Caco-2 (cell line): ENCODE measurements at places on chromosomes 12 and 14.

DNA sequence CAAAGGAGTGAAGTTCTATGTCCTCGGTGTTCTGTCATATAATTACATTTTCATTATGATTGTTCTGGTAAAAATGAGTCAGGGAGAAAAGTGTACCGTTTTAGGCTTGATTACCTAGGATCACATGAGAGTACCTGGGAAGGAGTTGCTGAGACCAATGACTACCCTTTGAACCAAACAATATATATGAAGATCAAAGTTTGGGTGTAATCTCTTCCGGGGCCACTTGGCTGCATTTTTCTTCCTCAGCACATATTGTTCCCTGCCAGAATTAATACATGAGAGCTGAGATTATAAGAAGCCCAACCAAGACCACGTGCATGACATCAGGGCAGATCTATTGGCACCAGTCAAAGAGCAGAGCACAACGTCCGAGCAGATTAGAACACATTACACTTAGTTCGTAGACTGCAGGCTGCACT lies 41.1 kb upstream of the DHRS7 start:
- no peaks in the 10 kb centered on the region; the same call in 1 of the 2 replicates for H3K27me3 ChIP-seq
- H3K27ac ChIP-seq: no peak overlapping the region
- no peak overlapping the region for H3K4me3 ChIP-seq
- H3K36me3 ChIP-seq: no peaks in the 10 kb centered on the region
- H3K4me1 ChIP-seq: no peaks in the 10 kb centered on the region
- no peak for DNase-seq

GRCh38 chr12:120175537-120175936 lies 19.0 kb downstream of the GCN1 start:
- no peak overlapping the region for H3K4me3 ChIP-seq
- H3K27ac ChIP-seq: no peak overlapping the region
- peaks cover 6% of the 10 kb centered on the region for H3K36me3 ChIP-seq
- no peak for DNase-seq
- H3K4me1 ChIP-seq: peaks cover 16% of the 10 kb centered on the region

DNA sequence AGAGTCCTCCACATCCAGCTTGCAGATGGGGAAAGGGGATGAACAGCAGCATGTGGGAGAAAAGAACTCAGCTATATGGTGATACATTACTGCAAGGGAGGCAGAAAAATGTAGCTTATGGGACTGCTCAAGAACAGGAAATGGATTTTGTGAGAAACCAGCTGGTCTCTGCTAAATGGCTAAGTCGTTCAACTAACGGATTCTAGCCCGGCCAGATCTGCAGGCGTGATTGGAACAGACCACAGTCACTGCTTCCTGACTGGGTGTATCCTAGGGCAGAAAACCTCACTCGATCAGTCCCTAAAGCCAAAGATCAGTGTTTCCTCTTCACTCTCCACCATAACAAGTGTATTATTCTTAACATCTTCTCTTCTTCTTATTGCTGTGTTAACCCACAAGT lies 8.1 kb upstream of the PTGDR start:
- no peaks in the 10 kb centered on the region for H3K4me1 ChIP-seq
- no peaks in the 10 kb centered on the region for H3K36me3 ChIP-seq
- no peak overlapping the region for H3K27ac ChIP-seq
- no peak overlapping the region for H3K4me3 ChIP-seq
- no peak for DNase-seq

DNA sequence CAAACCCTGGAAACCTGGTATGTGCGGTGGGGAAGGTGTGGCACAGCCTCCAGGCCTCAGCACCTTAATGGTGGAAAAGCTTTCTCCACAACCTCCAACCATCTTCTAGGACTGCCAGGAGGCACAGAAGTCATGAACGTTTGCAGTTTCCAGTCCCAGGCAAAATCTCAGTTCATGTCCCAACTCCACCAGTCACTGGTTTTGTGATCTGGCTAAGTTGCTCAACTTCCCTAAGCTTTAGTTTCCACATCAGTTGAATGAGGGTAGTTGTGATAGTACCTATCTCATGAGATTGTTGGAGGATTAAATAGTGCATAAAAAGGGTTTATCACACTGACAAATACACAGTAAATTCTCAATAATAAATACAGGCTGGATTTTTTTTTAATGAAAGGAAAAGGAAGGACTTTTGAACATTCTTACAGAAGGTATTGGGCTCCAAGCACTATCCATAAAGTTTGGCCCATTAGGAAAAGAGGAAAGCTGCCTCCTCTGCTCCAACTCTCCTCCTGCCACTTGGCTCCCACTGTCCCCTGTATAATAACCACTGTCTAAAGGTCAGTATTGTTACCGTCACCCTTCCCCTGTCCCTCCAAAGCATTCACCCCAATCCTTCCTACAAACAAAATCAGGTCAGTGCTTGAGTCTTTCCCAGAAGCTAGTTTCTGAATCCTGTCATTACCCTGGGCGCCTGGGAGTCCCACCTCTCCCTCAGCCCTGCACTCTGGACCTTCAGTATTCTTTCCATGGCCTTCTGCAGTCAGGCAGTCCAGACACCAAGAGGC lies 6.3 kb downstream of the PCK2 start:
- H3K36me3 ChIP-seq: peaks cover 3% of the 10 kb centered on the region
- H3K4me1 ChIP-seq: peaks cover 5% of the 10 kb centered on the region; the same call in 1 of the 2 replicates
- no peak overlapping the region for H3K4me3 ChIP-seq
- DNase-seq: no peak
- no peaks in the 10 kb centered on the region for H3K27me3 ChIP-seq

DNA sequence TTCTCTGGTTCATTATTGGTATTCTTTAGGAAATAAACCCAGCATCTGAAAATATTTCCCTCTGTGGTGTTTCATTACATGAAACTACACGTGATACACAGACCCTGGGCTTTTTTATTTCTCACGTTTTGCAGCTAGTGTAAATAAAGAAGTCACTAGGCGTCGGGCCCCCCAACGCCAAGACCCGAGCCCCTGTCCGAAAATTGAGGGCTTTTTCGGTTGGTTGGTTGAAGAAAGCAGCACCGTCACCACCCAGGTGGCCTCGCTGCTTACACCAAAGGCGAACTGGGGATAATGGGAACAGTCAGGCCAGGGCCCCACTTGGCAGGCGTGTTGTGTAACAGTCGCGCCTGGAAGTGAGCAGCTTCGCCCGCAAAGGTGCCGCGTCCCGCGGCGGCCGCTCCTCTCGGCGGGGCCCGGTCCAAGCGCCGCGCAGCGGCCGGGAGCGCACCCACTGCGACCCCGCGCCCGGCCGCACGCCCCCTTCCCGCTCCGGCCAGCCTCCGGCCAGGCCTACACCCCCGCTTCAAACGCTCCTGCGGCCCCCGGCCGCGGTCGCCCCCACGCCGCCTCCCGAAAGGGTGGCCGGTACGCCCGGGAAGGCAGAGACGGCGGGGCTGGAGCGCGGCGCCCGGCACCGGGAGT lies 1.2 kb downstream of the DUSP16 start:
- H3K4me1 ChIP-seq: peaks cover 33% of the 10 kb centered on the region
- H3K36me3 ChIP-seq: no peaks in the 10 kb centered on the region; the same call in 1 of the 2 replicates
- H3K27me3 ChIP-seq: no peaks in the 10 kb centered on the region
- peak overlapping the region; percentile 78 for H3K4me3 ChIP-seq

GRCh38 chr12:78725951-78726580 lies 138.5 kb upstream of the SYT1 start:
- no peak overlapping the region for H3K4me3 ChIP-seq
- H3K27me3 ChIP-seq: no peaks in the 10 kb centered on the region
- peaks cover 16% of the 10 kb centered on the region for H3K4me1 ChIP-seq
- H3K36me3 ChIP-seq: no peaks in the 10 kb centered on the region
- DNase-seq: peak; percentile 2

- no peak for DNase-seq
- peaks cover 6% of the 10 kb centered on the region for H3K4me1 ChIP-seq
- H3K27me3 ChIP-seq: no peaks in the 10 kb centered on the region
- H3K27ac ChIP-seq: no peak overlapping the region
Observed at GRCh38 chr14:102103062-102103695, 16.3 kb upstream of the HSP90AA1 start.

DNA sequence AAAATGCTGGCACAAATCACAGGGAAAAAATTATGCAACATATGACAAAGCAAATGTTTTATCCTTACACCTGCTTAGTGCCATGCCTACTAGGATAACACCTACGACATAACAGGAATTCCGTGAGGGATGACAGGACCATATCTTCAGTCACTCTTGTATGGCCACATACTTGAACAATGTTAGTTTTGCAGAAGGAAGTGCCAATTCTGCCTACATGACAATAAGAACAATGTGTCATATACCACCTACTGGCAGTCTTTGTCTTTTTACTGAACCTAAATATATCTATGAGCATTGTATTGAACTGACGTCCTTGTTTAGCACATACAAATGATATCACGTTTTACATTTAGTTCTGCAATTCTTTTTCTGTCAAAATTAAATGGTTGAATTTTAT lies 234.0 kb downstream of the ADAMTS20 start:
- no peak for DNase-seq
- no peak overlapping the region for H3K4me3 ChIP-seq
- H3K27me3 ChIP-seq: no peaks in the 10 kb centered on the region
- no peak overlapping the region for H3K27ac ChIP-seq

DNA sequence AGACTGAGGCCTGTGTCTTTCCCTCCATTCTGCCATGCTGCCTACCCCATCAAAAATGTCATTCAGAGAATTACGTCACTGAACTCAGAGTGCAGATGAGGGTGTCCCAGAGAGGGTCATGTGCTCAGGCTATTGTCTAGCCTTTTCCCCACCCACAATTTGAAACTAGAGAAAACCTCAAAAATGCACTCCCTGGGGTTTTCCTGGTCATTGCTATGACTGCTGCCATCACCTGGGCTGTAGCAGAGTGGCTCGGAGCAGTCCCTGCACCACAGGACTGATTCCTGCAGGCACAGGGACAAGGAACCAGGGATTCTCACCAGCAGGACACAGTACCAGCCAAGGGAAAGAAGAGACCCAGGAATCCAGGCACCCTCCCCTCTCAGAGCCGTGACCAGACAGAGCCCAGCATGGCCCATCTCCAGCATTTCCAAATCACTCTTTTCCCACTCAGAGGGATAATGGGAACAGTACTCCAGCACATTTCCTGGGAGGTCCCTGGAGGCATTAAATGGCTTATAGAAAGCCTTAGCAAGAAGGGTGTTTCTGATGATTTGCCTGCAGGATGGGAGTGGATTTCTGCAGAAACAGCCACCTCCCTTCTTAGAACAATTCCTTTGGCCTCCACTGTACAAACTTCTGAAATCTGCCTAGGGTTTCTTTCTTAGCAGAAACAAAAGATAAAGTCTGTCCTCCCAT lies 45.9 kb downstream of the VWF start:
- no peaks in the 10 kb centered on the region for H3K27me3 ChIP-seq
- peaks cover 12% of the 10 kb centered on the region for H3K4me1 ChIP-seq
- no peaks in the 10 kb centered on the region for H3K36me3 ChIP-seq

GRCh38 chr14:52871606-52872005 lies 79.2 kb downstream of the FERMT2 start:
- H3K36me3 ChIP-seq: no peaks in the 10 kb centered on the region
- no peaks in the 10 kb centered on the region for H3K4me1 ChIP-seq
- no peak overlapping the region for H3K27ac ChIP-seq
- no peak overlapping the region for H3K4me3 ChIP-seq

DNA sequence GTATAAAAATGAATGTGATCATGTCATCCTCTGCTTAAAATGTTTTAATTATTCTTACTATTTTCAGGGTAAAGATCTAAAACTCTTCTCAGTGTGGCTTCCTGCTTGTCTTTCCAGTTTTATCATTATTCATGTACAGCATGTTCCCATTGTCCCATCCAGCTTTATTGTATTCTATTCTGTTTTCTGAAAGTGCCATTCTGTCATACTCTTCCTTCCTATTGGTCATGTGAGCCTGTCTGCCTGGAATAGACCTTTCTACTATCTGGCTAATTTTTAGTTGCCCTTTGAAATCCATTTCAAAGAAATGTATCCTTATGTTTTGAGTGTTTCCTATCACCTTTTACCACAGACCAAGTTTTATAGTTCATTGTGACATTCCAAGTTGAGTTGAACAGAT lies 34.9 kb downstream of the PALS1 start:
- no peaks in the 10 kb centered on the region for H3K27me3 ChIP-seq
- no peak overlapping the region for H3K4me3 ChIP-seq
- peaks cover 23% of the 10 kb centered on the region for H3K4me1 ChIP-seq
- no peak overlapping the region for H3K27ac ChIP-seq
- DNase-seq: no peak
- peaks cover 2% of the 10 kb centered on the region for H3K36me3 ChIP-seq

DNA sequence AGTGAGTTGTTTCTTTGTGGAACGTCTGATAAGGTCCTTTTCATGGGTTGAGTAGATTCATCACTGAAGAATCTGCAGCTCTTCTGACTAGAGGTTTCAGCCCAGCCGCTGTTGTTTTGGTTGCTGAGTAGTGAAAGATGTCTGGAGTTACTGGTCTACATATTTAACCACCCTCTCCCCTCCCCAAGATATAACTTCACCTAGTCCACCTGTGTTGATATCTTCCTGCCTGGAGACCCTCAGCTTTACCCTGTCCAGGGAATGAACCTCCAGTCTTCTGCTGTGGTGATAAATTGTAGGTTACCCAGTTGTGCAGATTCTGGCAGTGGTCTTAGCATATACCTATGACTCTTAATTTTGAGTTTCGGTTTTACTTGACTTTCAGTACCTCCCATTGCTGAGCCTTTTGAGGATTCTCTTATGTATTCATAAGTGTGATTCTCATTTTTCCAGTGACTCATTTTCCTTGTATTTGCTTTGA lies 62.9 kb downstream of the CCDC91 start:
- DNase-seq: no peak
- no peaks in the 10 kb centered on the region for H3K4me1 ChIP-seq
- no peaks in the 10 kb centered on the region for H3K36me3 ChIP-seq
- no peaks in the 10 kb centered on the region for H3K27me3 ChIP-seq

- H3K27ac ChIP-seq: no peak overlapping the region
- no peak overlapping the region for H3K4me3 ChIP-seq
- DNase-seq: no peak
- no peaks in the 10 kb centered on the region for H3K4me1 ChIP-seq
- no peaks in the 10 kb centered on the region for H3K27me3 ChIP-seq
Observed at GRCh38 chr14:86055512-86056075, 525.6 kb downstream of the FLRT2 start.

DNA sequence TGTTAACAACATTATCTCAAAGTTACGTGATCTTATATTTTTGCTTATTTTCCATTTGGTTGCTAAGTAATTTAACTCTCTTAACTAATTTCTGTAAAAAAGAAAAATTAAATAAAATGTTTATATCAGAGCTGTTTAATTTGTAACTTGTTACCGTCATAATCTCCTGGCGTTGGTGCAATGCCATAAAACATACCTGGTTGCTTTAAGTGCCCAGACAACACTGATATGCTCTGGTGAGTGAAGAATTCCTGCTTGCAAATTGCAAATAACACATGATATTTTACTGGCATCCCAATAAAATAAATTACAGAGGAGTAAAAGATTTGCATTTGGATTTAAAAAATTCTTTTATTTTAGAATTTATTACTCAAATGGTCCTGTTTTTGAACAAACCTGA lies 640.1 kb upstream of the MIS18BP1 start:
- no peaks in the 10 kb centered on the region for H3K4me1 ChIP-seq
- no peak for DNase-seq
- H3K4me3 ChIP-seq: no peak overlapping the region
- H3K36me3 ChIP-seq: no peaks in the 10 kb centered on the region
- no peak overlapping the region for H3K27ac ChIP-seq
- H3K27me3 ChIP-seq: no peaks in the 10 kb centered on the region

- no peak overlapping the region for H3K4me3 ChIP-seq
Observed at GRCh38 chr12:51262758-51263177, 7.4 kb downstream of the SMAGP start.

- H3K27ac ChIP-seq: no peak overlapping the region
- no peaks in the 10 kb centered on the region for H3K36me3 ChIP-seq
- no peak for DNase-seq
- no peak overlapping the region for H3K4me3 ChIP-seq
- 0 out of 2 replicates have a peak, but pooled peaks cover 3% of the 10 kb centered on the region for H3K4me1 ChIP-seq
Observed at GRCh38 chr12:5267603-5268423, 164.1 kb upstream of the NTF3 start.
